GM04504 (cell line): ENCODE measurements at places on chromosomes 5 and 9.

- DNase-seq: peak; percentile 42
Measured at GRCh38 chr9:15295761-15296405, 11.1 kb downstream of the TTC39B start.

- DNase-seq: no peak
Measured at GRCh38 chr9:96034553-96035122, 159.1 kb downstream of the ERCC6L2 start.

- no peak for DNase-seq
Measured at GRCh38 chr5:123520677-123521247, 8.8 kb downstream of the CSNK1G3 start.

DNA sequence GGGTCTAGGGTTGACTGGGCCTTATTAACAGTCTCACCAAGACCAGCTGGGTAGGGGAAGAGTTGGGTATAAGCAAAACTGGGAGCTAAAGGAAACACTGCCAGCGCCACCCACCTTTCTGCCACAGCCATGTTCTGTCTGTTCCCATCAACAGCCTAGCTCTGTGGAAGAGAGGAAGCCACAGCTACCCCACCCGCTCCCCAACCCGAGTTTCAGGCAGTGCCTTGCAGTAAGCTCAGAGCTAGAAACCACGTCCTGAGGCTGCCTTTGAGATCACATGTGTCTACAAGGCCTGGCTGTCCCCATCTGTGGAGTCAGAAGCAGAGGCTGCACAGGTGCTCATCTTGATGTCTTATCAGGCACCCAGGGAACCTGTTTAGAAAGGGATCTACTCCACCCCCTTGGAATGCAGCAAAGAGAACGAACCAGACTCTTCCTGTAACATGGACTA, 15.3 kb downstream of the HNRNPH1 start:
- no peak for DNase-seq

GRCh38 chr5:180330810-180331646, 22.1 kb downstream of the GFPT2 start:
- DNase-seq: peak; percentile 97

DNA sequence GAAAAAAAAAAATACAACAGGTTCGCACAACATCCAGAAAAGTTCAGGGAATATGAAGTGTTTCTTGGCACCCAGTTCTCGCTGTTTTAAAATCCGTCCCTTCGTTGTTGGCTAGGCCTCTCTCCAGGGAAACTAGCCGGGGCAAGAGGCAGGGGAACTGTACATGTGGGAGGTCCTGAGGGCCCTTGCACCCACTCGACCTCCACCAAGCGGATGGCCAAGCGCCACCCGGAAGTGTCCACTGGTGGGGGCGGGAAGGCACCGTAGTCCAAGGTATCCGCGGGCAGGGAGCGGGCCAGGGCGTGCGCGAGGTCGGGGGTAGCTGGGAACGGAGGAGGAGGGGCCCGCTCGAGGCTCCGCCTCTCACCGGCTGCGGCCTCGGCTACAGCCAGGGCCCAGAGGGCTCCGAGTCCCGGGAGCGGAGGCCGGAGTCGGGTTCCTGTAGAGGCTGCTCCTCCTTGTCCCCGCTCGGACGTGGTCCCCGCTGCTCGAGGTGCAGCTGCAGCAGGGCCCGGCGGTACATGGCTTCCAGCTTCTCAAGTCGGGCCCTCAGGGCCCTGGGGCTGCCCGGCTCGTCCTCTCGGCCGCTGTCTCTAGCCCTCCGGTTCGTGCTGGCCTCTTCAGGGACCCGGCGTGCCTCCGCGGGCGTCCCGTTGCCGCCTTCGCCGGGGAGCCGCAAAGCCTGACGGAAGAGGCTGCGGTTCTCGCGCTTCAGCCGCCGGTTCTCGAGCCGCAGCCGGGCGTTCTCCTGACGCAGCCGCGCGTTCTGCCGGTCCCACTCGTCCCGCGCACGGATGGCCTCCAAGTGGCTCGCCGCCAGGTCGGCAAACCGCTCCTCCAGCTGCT, 720 bp downstream of the TUSC1 start:
- peak; percentile 55 for DNase-seq

- DNase-seq: peak; percentile 75
Measured at GRCh38 chr5:169875091-169875728, 105.1 kb downstream of the INSYN2B start.

DNA sequence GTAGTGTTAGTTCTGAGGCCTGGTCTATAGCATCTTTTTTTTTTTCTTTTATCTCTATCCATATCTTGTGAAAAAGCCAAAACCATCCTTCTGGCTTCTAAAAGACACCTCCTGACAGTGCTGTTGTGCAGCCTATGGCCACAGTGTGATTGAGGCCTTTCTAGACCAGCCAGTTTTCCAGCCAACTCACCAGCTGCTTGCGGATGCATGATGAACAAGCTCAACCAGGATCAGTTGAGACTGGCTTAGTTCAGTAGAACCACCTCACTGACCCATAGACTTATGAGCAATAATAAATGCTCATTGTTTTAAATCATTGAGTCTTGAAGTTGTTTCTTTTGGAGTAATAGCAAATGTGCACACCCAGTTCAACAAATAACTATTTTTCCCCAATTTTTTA, 296.9 kb downstream of the FAM170A start:
- no peak for DNase-seq

DNA sequence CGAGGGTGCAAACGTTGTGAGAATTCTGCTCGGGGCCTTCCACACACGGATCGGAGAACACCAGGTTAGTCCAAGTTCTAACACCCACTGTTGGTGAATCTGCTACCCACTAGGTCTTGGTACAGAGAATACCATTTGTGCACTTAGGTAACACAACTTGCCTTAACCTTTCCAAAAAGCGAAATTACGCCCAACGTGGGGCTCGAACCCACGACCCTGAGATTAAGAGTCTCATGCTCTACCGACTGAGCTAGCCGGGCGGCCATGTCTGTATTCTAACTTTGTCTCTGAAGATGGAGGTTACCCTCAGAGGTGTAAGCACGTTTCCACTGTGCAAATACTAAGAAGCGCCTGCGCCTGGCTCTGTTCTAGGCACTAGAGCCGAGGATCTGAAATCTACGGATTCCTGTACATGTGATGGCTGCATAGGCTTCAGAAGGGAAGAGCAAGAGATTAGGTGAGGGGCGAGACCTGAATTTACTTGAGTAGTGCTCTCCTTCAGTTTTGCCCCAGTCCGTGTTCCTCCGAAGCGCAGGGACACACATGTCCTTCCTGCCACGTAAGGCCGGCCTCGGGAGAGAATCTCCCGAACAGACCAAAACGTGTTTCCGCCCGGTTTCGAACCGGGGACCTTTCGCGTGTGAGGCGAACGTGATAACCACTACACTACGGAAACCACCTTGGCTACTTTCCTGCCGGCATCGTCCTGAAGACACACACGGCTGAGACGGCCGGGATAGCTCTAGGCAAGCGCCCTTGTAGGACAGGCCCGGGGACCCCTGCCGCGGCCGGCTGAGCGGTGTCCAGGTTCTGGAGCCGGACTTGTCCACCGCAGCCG, 1.1 kb upstream of the TRIM41 start:
- peak; percentile 85 for DNase-seq

DNA sequence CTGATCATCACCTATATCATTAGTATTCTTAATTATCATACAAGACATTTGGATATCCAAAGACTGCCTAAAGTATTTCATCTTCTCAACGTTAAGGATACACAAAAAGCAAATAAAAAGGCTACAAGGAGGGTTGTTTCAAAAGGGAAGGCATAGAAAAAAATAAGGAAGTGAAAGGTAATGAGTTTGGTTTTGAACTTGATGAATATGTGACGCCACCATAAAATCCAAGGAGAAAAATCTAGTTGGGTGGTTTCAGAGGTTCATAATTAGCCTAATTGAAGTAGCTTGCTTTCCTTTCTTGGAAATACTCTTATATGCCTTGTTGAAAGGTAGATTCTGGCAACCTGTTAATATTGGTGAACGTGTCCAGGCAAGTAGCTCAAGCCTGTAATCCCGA, 96.1 kb upstream of the SGCD start:
- no peak for DNase-seq

DNA sequence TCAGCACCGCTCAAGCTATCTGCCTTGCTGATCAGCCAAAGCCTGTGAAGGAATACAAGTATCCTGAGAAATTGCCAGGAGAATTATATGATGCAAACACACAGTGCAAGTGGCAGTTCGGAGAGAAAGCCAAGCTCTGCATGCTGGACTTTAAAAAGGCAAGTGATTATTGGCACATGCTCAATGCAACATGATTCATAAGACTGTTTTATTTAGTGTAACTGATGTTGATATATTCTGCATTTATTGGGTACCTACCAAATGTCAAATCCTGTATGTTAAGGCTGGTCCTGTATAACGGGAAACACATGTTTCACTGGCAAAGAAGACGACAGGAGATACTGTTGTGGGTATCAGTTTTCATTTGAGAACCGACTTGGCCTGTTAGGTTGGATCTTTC, 69.0 kb downstream of the ADAMTS16 start:
- no peak for DNase-seq

- peak; percentile 17 for DNase-seq
Measured at GRCh38 chr5:139863855-139864558, 68.4 kb downstream of the PSD2 start.
